ENCODE measurements at places on chromosomes 16 and 17. TPM values are rescaled to one million over a fixed set of nuclear protein-coding genes. Genes with fewer than 3 reads are reported as not detected.

The TP53TG3D gene
- not detected for total RNA-seq

The KRT10 gene
- 4.8 TPM for total RNA-seq

The DOC2B gene
- total RNA-seq = 5.1 TPM

The TERB1 gene
- not detected for total RNA-seq

The PRR35 gene
- total RNA-seq = not detected

The GPRC5C gene
- 27.0 TPM for total RNA-seq

The SLC35B1 gene
- 27.0 TPM for total RNA-seq

The TEX19 gene
- total RNA-seq = not detected

The KRT20 gene
- 23.2 TPM for total RNA-seq

DNA sequence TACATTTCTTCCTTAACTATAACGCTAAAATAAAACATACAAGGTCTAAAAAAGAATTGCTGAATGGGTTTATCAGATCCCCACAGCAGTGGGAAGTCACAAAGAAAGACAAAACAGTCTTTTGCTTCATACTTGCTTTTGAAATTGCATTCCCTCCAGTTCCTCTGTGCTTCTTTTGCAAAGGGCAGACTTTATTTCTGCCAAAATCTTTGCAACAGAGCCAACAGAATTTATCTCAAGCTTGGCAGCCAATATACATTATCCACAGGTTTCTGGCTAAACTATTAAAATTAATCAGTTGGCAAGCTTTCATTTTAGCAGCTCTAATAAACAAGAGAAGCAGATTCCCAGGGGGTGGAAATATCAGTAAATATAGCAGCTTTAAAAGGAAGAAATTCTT is 378.9 kb upstream of the CA10 start:
- peak; percentile 8 for DNase-seq

GRCh38 chr17:8285270-8286181 is 2.9 kb upstream of the RANGRF start:
- no peak for DNase-seq

- no peak for DNase-seq
These were observed 225.5 kb downstream of the STX8 start for GRCh38 chr17:9350080-9350479.

GRCh38 chr16:78945336-78945735 is 655.2 kb downstream of the MAF start:
- no peak for DNase-seq

GRCh38 chr16:31537362-31538242 is 9.9 kb downstream of the AHSP start:
- no peak for DNase-seq

GRCh38 chr16:57234707-57235092 is 10.4 kb upstream of the ARL2BP start:
- DNase-seq = no peak

- DNase-seq = no peak
These were observed 42.4 kb downstream of the C16orf95 start for GRCh38 chr16:87274794-87275193.

DNA sequence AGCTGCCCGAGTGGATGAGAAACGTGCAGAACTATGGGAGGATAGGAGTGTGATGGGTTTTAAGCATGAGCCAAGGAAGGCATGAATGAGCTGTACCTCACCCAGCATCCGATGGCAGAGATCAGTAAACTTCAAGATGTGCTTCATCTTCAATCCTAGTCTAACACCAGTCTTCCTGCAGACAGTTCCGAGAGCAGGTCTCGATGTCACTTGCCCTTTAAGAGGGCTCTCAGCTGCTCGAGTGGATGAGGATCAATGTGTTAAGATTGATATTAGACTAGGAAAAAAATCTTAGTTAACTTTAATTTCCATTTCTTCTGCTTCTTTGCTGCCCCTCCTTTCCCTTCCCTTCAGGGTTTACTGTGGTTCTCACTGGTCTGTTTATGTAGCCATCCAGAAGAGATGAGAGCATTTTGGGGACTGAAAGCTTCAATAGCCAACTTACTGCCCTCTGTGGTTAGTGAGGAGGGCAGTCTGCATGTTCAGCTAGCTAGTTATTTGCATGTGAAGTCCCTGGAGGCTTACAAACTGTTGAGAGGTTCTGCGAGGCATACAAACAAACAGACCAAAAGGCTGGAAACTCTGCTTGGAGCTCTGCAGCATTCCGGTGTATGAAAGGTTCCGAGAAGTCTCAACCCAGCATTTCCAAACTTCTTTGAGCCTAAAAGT is 15.3 kb downstream of the KLHL36 start:
- DNase-seq = no peak

- DNase-seq = no peak
These were observed 2.7 kb upstream of the CUEDC1 start for GRCh38 chr17:57957886-57958285.

GRCh38 chr17:6145946-6146345 is 75.8 kb downstream of the WSCD1 start:
- DNase-seq = no peak

DNA sequence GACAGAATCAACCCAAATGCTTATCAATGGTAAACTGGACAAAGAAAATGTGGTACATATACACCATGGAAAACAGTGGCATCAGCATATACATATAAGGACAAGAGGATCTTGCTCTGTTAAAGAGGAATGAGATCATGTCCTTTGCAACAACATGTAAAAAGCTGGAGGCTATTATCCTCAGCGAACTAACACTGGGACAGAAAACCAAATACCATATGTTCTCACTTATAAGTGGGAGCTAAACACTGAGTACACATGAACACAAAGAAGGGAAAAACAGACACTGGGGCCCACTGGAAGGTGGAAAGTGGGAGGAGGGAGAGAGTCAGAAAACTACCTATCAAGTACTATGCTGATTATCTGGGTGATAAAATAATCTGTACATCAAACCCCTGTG is 447.3 kb upstream of the MAF start:
- no peak for DNase-seq

- no peak for DNase-seq
These were observed 168.6 kb downstream of the CNTNAP4 start for GRCh38 chr16:76445815-76446214.

- DNase-seq = no peak
These were observed 28.0 kb downstream of the IL21R start for GRCh38 chr16:27429981-27430441.
